ENCODE measurements at places on chromosomes 5 and 9. TPM values are rescaled to one million over a fixed set of nuclear protein-coding genes. Genes with fewer than 3 reads are reported as not detected.

DNA sequence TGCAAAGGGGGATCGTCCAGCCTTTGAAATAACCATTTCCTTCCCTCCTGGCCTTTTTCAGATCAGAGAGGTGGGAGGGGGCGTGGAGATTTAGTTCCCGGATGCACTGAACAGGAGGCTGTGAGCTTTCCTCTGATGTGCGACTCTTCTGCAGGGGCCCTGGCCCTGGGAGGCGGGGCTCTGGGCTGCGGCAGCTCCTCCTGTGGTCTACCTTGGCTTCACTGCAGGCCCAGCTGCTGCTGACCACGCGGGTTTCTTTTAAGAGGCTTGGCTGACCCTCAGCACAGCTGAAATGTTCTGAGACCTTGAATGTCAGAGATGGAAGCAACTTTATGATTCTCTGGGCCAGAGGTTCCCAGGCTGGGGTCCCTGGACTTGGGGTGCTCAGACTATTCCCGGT lies 27.0 kb upstream of the COL15A1 start:
- H3K4me3 ChIP-seq, result no peak overlapping the region
- H3K27ac ChIP-seq, result no peak overlapping the region
- no peak for DNase-seq

The ORM1 gene
- not detected for total RNA-seq

DNA sequence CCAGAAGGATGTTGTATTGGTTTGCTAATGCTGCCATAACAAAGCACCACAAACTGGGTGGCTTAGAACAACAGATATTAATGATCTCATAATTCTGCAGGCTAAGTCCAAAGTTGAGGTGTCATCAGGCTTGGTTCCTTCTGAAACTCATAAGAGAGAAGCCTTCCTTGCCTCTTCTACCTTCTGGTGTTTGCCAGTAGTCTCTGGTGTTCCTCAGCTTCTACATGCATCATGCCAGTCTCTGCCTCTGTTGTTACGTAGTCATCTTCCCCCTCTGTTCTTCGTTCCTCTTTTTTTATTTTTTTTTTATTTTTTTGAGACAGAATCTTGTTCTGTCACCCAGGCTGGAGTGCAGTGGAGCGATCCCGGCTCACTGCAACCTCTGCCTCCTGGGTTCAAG lies 61.8 kb downstream of the LRRC70 start:
- H3K27me3 ChIP-seq, result no peaks in the 10 kb centered on the region
- H3K4me3 ChIP-seq, result no peak overlapping the region
- H3K36me3 ChIP-seq, result no peaks in the 10 kb centered on the region
- H3K27ac ChIP-seq, result no peak overlapping the region

GRCh38 chr5:372996-373709 lies 51.6 kb downstream of the AHRR start:
- H3K36me3 ChIP-seq, result no peaks in the 10 kb centered on the region
- DNase-seq, result no peak

The STC2 gene
- total RNA-seq, result not detected

Measured in CD4-positive, alpha-beta T cell (primary cell).